Effector memory CD8-positive, alpha-beta T cell (primary cell): ENCODE measurements at places on chromosomes 13 and 19.

GRCh38 chr13:87680298-87680697 is 9.1 kb downstream of the SLITRK5 start:
- no peak for DNase-seq

- no peak for DNase-seq
Measured at GRCh38 chr13:98368019-98368418, 190.9 kb upstream of the RNF113B start.

- no peak for DNase-seq
Measured at GRCh38 chr13:81615031-81615430, 1274.1 kb upstream of the SPRY2 start.

GRCh38 chr13:50089633-50090032 is 74.4 kb downstream of the KCNRG start:
- DNase-seq: no peak

DNA sequence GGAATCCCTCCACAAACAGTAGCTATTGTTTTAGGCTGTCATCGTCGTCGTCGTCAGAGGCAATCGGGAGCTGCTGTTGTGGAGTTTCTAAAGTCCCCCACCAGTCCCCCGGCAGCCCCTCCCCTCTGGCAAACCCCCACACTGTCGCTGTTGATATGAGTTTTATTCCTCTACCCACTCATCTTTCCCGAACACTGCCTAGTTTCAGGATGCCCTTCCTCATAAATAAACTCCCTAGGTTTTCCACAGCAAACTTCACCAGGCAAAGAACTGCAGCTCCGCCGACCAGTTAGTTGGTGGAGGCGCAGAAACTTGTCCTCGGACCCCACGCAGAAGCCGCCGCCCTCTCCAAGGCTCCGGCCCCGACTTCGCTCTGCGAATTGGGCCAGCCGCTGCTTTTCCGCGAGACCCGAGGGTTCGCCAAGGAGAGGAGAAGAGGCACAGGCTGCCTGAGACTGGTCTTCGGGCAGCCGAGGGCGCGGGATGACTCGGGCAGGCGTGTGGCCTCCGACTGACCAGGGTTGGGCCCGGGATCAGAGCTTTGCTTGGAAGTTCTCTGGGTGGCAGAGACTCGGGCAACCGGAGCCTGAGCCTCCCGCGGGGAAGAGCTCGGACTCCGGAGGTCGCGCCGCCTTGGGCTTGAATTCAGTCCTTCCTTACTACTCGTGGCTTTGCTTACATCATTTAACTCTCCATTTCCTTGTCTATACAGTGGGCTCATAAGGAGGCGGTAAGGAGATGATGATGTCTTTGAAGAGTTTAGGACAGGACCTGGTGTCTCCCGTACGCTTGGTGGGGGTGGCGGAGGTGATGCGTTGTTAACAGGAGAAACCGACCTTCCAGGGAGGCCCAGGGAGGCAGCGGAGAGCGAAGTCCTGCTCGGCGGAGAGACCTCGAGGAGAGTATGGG is 7.9 kb downstream of the PDX1 start:
- DNase-seq: no peak

GRCh38 chr19:29858000-29858596 is 46.3 kb downstream of the CCNE1 start:
- no peak for DNase-seq

GRCh38 chr13:45527699-45528462 is 63.1 kb downstream of the COG3 start:
- DNase-seq: no peak

DNA sequence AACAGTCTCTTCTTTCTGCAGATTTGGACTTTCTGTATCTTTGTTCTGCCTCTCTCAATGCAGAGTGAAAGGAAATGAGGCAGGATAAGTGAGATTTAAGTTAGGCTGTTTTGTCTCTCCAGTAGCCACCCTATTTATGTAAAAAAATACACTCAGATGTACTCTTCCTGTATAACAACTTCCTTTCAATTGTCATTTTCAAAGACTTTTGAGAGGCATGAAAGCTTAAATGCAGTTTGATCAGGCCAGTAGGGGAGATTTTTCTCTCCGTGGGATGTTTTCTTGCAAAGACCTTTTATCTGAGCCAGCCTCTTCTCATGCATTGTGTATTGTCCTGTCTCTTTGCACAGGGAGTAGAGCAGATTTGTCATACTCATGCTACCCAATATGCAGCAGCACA is 166.8 kb downstream of the SLITRK5 start:
- no peak for DNase-seq

DNA sequence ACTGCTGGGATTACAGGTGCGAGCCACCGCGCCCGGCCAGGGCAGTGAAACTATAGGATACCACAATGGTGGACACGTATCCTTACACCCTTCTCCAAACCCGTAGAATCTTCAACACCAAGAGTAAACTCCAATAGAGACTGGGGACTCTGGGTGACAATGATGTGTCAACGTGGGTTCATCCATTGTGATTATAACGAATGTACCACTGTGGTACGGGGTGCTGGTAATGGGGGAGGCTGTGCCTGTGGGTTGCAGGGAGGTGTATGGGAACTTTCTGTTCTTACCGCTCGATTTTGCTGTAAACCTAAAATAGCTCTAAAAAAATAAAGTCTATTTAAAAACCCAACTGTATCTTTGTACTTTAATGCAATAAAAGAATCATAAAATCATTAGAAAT is 11.6 kb downstream of the GNG7 start:
- DNase-seq: no peak

- peak; percentile 45 for DNase-seq
Measured at GRCh38 chr13:27533155-27533643, 82.8 kb upstream of the MTIF3 start.

GRCh38 chr19:18730885-18731513 is 47.5 kb downstream of the CRTC1 start:
- no peak for DNase-seq

DNA sequence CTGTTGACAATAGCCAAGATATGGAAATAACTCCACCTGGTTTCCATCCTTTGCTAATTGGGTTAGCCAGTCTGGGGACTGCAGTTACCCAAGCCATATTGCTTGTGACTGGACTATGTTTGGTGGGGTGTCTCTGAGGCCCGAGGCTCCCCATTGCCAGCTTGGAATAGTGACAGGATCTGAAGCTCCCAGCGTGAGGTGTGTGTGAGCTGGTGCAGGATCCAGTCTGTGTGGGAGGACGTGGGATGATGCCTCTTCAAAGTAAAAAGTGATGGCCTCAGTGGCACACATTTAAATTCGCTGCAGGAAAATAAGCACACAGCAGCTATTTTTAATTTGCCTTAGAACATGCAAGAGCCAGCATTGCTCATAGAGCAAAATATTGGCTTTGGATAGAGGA is 75.0 kb downstream of the TEX26 start:
- no peak for DNase-seq

DNA sequence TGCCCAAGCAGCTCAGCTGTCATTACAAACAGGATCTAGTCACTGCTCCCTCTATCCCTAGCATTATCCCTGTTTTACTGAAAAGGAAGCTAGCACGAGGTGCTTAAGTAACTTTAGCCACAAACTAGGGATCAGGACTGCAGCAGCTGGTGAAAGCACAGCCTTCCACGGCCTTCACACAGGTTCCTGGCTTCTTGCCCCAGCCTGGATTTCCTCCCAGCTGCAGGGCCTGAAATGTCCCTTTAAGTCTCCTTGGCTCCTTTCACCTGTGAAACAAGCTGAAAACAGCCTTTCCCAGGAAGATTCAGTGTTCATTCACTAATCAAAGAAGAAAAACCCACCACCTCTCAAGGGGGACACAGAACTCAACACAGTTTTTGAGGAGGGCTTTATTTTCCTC is 754.5 kb downstream of the DIAPH3 start:
- no peak for DNase-seq

DNA sequence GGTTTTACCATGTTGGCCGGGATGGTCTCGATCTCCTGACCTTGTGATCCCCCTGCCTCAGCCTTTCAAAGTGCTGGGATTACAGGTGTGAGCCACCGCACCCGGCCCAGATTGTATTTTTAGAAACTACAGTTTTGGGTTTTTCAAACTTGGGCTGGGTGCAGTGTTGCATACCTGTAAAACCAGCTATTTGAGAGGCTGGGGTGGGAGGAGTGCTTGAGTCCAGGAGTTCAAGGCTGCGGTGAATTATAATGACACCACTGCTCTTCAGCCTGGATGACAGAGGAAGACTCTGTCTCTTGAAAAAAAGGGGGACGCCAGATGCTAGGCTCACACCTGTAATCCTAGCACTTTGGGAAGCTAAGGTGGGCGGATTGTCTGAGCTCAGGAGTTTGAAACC is 4.2 kb downstream of the CHAF1A start:
- no peak for DNase-seq

DNA sequence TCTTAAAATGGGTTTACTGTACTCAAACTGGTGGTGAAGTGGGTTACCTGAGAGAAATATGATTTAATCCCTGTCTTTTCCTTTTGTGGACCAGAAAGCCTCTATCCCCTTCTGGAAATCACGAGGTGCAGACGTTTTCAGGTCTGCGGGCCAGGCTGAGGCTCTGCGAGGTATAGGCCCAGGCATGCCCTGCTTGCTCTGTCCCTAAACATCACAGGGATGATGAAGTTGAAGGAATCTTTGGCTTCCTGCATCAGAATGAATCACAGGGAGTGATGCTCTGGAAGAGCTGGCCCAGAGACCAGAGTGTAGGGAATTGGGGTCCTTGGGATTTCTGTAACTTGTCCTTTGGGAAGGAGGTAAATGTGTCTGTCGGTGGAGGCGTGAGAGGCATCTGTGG is 18.4 kb upstream of the CHST8 start:
- no peak for DNase-seq

DNA sequence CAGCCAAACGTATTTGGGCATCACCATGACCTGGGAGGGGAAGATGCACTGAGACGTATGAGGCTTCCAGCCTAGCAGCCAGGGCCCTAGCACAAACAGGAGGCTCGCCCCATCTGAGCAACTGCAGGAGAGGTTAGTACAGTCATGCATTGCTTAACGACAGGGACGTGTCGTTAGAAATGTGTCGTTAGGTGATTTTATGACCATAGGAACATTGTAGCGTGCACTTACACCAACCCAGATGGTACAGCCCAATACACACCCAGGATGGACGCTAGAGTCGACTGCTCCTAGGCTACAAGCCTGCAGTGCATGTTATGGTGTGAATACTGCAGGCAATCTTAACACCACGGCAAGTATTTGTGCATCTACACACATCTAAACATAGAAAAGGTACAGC is 9.3 kb downstream of the CD177 start:
- DNase-seq: no peak

GRCh38 chr13:57858376-57858775 is 226.8 kb downstream of the PCDH17 start:
- no peak for DNase-seq

DNA sequence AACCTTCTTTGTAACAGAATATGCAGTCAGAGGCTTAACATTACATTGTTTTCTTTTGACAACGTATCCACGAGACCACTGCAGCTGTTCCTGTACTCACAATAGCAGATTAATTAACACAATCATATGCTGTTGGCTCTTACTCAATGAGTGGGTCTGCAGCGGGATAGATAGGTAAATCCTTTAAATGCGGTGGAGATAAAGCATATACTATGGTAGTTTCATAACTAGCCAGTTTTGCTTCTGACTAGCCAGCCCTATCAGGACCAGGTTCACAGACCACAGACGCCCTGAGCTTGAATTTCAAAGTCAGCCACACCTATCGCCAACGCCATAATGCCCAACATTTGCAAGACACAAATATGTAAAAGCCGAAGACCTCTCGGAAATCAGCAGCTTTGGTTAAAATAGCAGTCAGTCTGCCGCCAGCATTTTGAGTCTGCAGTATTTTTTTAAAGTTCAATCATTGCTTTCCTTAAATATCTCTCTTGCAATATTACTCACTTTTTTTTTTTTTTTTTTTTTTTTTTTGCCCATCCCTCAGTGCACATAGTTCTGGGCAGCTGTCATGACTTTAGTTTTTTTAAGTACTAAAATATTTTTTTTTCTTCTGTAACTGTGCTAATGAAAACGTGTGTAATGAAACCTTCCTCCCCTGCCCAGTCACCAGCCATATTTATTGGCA is 120.5 kb downstream of the ZNF536 start:
- DNase-seq: no peak

GRCh38 chr13:40101708-40102359 is 446.4 kb downstream of the COG6 start:
- DNase-seq: no peak

GRCh38 chr13:111335298-111335697 is 14.9 kb downstream of the TEX29 start:
- DNase-seq: no peak

GRCh38 chr19:39136225-39136940 is 10.8 kb downstream of the PAK4 start:
- DNase-seq: no peak

- DNase-seq: no peak
Measured at GRCh38 chr19:41324921-41325639, 15.1 kb downstream of the CCDC97 start.

DNA sequence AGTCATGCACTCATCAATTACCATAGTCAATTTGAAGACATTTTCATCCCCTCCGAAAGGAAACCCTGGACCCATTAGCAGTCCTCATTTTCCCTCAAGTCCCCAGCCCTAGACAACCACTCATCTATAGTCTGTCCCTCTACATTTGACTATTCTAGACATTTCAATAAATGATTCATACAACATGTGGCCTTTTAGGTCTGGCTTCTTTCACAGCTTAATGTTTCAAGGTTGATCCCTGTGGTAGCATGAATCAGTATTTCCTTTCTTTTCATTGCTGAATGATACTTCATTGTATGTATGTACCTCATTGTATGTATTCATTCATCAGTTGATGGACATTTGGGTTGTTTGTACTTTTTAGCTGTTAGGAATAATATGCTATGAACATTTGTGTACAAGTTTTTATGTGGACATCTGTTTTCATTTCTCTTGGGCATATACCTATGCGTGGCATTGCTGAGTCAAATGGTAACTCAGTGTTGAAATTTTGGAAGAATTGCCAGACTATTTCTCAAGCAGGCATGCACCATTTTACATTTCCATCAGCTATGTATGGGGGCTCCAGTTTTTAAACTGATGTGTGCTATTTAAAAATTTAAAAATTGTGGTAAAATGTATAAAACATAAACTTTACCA is 18.4 kb downstream of the SPATA13 start:
- no peak for DNase-seq

DNA sequence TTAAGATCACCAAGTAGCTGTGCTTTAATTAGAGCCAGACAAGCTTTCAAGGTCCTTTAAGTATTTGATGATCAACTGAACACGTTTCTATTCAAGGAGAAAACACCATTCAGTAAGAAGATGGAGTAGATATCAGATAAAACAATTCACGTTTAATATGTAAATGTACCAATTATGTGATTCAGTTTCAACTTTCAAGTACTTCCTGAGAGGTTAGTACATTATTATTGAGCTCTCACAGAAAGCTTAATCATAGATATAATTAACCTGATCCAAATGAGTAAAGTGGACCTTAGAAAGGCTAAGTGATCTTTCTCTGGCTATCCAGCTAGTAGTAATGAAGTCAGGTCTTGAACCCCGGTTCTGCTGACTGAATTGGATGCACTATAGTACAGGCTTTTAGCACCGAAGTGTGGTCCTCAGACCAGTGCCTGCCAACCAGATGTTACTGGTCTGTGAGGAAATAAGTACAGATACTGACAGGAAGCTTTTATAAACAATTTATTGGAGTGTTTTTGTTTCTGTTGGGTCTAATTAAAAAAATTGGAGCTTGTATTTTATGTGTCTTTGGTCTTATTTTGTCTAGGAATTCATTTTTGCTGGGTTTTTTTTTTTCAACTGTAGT is 10.2 kb downstream of the CLN5 start:
- DNase-seq: no peak

GRCh38 chr19:54682306-54682856 is 19.6 kb downstream of the LILRB4 start:
- DNase-seq: no peak

- no peak for DNase-seq
Measured at GRCh38 chr13:76286178-76286577, 600.0 kb downstream of the KCTD12 start.
